ENCODE measurements at places on chromosomes 5 and 9. TPM values are rescaled to one million over a fixed set of nuclear protein-coding genes. Genes with fewer than 3 reads are reported as not detected.

Gene HACD4
- 2.6 TPM for total RNA-seq

Gene QRFP
- not detected for total RNA-seq

Gene TENT4A
- 31.0 TPM for total RNA-seq

Gene OR1Q1
- not detected for total RNA-seq

Gene CD72
- 3.3 TPM for total RNA-seq

Gene PARP8
- 23.1 TPM for total RNA-seq

Gene SLCO6A1
- not detected for total RNA-seq

Gene CCDC192
- not detected for total RNA-seq

Gene FGF18
- total RNA-seq, result 1.6 TPM

Gene KCNV2
- not detected for total RNA-seq

Gene CDC25C
- 5.1 TPM for total RNA-seq

Gene ARL14EPL
- total RNA-seq, result not detected

Gene IL31RA
- total RNA-seq, result not detected

Gene MEGF10
- 5.7 TPM for total RNA-seq

Gene ORM1
- total RNA-seq, result 3.7 TPM

Gene SPATA31A3
- total RNA-seq, result not detected
